Heart right ventricle (tissue), 16 donors: ENCODE measurements at places on chromosomes 7 and 10. TPM values are rescaled to one million over a fixed set of nuclear protein-coding genes. Genes with fewer than 3 reads are reported as not detected.

DNA sequence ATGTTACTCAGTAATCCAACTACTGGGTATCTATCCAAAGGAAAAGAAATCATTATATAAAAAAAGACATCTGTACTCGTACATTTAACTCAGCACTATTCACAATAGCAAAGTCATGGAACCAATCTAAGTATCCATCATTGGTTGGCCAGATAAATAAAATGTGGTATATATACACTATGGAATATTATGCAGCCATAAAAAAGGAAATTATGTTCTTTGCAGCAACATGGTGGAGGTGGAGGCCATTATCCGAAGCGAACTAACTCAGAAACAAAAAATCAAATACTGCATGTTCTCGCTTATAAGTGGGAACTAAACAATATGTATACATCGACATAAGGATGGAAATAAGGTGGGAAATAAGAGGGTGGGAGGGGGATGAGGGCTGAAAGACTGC is 56.2 kb upstream of the ANTXRL start:
- H3K27ac ChIP-seq = no peak overlapping the region
- no peak overlapping the region for H3K4me3 ChIP-seq
- DNase-seq = no peak
- peaks cover 8% of the 10 kb centered on the region for H3K27me3 ChIP-seq

DNA sequence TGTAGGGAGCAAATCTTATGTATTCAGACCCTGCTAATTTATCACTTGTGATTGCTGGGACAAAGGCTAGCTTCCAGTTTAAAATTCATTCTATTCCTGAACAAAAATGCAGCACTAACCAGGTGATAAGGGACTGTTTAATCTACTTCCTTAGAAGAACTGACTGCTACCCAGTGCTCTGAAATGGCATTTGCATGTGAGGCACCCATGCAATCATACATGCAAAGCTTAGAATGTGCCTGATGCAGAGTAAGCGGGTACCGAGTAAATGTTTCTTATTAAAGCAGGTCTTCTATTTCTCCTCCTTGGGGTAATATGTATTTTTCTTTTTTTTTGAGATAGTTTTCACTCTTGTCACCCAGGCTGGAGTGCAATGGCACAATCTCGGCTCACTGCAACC is 54.5 kb downstream of the NEURL1 start:
- no peak overlapping the region for H3K4me3 ChIP-seq
- H3K36me3 ChIP-seq = no peaks in the 10 kb centered on the region
- no peaks in the 10 kb centered on the region for H3K27me3 ChIP-seq
- no peak for DNase-seq
- H3K27ac ChIP-seq = no peak overlapping the region

DNA sequence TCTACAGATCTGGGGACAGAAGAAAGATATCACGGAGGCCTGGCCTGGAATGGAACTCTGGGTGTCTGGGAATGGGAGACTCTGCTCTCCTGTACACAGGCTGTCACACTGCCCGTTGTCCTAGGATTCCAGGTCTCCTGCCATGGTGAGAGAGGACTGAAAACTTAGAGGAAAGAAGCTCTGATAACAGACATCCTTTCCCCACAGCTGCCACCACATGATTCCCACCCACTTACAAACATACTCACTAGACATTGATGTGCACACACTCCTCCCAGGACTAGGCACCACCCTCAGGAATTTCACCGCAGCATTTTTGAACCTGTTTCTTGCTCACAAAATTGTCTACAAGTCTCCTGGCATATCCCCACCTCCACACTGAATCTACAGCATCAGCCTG is 5.7 kb downstream of the ZNF92 start:
- DNase-seq = no peak
- H3K36me3 ChIP-seq = no peaks in the 10 kb centered on the region
- H3K4me3 ChIP-seq = no peak overlapping the region
- peaks cover 27% of the 10 kb centered on the region for H3K4me1 ChIP-seq

- H3K4me1 ChIP-seq = no peaks in the 10 kb centered on the region
- no peak overlapping the region for H3K4me3 ChIP-seq
- no peak for DNase-seq
- no peak overlapping the region for H3K27ac ChIP-seq
Observed at GRCh38 chr10:58502956-58503355, 9.7 kb upstream of the BICC1 start.

DNA sequence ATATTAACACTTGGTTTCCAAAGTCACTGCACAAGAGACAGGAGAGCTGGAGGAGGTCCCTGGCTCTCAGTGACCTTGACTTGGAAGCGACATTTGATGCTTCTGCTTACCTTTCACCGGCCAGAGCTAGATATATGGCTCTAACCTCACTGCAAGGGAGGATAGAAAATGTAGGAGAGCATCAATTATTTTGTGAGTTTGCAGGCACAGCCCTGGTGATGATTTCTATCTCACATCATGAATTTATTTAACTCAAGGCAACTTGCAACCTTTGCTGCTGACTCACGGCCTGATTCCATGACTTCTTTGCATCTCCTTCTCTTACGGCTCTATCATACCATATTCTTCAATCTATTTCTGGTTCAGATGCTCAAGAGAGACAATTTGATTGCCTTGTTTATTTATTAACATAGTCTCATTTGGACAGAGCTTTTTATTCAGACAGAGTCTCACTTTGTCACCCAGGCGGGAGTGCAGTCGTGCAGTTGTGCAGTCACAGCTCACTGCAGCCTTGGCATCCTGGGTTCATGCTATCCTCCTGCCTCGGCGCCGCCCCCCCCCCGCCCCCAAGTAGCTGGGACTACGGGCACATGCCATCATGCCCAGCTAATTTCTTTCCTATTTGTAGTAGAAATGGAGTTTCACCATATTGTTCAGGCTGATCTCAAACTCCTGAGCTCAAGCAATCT is 196.0 kb downstream of the REEP3 start:
- no peaks in the 10 kb centered on the region for H3K27me3 ChIP-seq
- DNase-seq = no peak
- peaks cover 23% of the 10 kb centered on the region for H3K4me1 ChIP-seq
- no peak overlapping the region for H3K4me3 ChIP-seq
- H3K27ac ChIP-seq = no peak overlapping the region

SORCS3 gene
- not detected for total RNA-seq

EPHA1 gene
- not detected for total RNA-seq

GRCh38 chr10:131981429-131982184 is at the start of gene BNIP3:
BNIP3 (minus strand) TSS chr10:131981923; CDS start chr10:131981806, 117 bp downstream.
- H3K4me1 ChIP-seq = peaks cover 33% of the 10 kb centered on the region
- H3K4me3 ChIP-seq = peak within 1 kb of the TSS; percentile 97
- H3K36me3 ChIP-seq = no peaks in the 10 kb centered on the region

- H3K4me3 ChIP-seq = no peak overlapping the region
- no peaks in the 10 kb centered on the region for H3K4me1 ChIP-seq
- H3K27ac ChIP-seq = no peak overlapping the region
- DNase-seq = no peak
- no peaks in the 10 kb centered on the region for H3K27me3 ChIP-seq
Observed at GRCh38 chr10:21995557-21995956, 8.0 kb downstream of the DNAJC1 start.
